ENCODE measurements at places on chromosomes 3 and 15.

DNA sequence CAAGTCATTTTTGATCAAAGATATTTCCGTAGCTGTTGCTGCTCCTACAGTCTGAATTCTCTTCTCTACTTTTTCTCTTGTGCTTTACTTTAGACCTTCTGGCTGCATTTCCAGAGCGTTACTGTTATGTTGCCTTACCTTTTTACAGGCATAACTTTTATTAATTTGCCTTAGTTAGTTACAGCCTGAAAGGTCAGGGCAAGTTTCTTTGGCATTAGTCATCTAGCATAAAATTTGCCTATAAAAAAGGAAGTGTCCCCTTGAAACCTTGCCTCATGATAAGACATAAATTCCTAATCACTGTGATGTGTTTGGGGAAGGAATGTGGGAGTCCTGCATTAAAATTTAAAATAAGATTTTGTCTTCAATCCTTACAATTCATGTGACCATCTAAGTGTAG is 618.5 kb downstream of the NR2F2 start:
- DNase-seq, result no peak

DNA sequence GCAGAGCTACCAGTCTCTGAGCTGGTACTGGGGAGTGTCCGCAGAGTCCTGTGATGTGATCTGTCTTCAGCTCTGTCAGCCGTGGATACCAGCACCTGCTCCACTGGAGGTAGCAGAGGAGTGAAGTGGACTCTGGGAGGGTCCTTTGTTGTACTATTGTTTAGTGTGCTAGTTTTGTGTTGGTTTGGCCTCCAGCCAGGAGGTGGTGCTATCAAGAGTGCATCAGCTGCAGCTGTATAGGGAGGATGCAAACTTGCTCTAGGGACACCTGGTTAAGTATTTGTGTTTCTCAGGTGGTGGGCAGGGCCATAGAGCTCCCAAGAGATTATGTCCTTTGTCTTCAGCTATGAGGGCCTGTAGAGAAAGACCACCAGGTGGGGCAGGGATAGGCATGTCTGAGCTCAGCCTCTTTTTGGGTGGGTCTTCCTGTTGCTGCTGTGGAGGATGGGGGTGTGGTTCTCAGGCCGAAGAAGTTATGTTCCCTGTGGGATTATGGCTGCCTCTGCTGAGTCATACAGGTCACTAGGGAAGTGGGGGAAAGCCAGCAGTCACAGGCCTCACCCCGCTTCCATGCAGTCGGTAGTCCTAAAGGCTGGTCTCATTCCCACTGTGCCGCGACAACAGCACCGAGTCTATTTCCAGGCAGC is 443.2 kb upstream of the TBL1XR1 start:
- DNase-seq, result no peak

GRCh38 chr3:184908859-184909258 is 96.9 kb downstream of the VPS8 start:
- DNase-seq, result no peak

- no peak for DNase-seq
Measured at GRCh38 chr3:193499136-193499770, 55.4 kb downstream of the ATP13A4 start.

GRCh38 chr3:5427021-5427420 is 239.5 kb downstream of the EDEM1 start:
- DNase-seq, result no peak

GRCh38 chr3:107241217-107241616 is 136.0 kb upstream of the CCDC54 start:
- peak; percentile 29 for DNase-seq

- no peak for DNase-seq
Measured at GRCh38 chr3:38616658-38617057, 32.8 kb downstream of the SCN5A start.

DNA sequence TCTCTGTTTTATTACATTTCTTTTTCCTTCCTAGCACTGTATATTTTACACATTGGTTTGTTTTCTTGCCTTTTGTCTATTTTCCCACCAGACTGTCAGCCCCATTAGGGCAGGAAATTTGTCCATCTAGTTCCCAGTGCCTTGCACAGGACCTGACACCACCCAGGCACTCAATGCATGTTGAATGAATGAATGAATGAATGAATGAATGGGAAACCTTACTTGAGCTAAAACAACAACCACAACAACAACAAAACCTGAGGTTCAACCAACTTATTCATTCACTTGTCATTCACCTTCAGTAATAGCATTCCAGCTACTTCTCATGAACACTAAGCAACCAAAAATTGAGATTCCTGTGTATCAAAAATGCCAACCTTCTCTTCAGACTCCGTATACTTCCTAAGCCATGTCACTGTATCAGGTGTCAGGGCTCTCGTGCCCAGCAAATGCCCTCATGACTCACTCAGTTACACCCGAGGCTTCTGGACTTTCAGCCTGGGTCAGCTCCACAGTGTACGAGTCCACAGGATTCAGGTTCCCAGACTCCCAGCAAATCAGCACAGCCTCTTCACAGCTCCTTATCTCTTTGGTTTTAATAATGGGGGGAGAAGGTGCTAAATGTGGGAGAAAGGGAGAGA is 37.3 kb downstream of the FSD2 start:
- DNase-seq, result no peak

- no peak for DNase-seq
Measured at GRCh38 chr15:92636908-92637481, 18.6 kb downstream of the FAM174B start.

GRCh38 chr3:70716832-70717231 is 404.4 kb upstream of the MDFIC2 start:
- no peak for DNase-seq

GRCh38 chr3:136992115-136992514 is 34.3 kb downstream of the IL20RB start:
- DNase-seq, result no peak

GRCh38 chr3:71300951-71301393 is 282.6 kb downstream of the FOXP1 start:
- DNase-seq, result no peak

DNA sequence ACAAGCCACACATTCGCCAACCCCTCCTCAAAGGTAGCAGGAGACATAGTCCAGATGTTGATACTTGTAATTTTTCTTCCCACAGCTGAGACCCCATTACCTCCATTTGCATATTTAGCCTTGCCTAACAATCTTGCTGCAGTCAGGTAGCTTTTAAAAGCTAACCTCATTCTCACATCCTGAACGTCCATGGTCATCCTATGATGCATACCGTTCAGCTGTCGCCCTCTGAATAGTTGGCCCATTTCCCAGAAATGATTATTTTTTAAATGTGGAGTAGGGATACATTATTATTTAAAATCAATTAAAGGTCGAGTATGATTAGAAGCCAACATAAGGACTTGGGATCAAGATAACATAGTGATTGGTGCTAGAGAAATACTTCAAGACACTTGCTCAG is 165.0 kb downstream of the MEX3B start:
- no peak for DNase-seq

DNA sequence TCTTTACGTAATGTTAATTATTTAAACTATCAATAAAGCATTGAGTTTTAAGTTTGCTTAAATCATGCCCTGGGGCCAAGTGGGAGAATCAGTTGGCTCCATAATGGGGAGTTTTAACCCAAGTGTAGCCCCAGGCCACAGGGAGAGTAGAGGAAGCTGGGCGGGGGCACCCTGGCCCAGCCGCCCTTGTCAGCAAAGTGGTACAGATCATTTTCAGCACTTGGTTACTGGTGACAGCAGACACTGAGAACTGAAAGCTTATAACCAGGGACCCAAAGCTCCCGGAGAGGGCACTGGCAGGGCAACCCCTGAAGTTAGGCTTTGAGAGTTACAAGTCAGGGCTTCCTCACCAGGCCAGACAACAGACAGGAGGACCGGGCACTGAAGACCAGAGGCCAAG is 90.6 kb downstream of the SEMA5B start:
- DNase-seq, result no peak

DNA sequence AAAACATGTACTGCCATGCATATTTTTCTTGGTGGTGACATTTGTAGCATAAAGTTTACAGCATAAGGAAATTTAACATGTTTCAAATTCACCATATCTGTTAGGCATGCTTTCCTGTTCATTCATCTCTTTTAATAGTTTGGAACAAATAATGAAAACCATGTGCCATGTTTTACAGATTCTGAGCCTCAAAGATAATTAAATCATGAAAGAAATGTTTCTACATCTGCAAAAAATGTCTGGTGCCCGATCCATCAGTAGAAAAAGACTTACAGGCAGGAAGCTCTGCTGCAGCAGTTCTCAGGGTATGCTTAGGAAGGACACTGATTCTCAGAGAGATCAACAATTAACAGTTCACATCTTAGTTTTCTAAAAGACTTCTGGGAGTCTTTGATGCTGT is 316.2 kb downstream of the IL5RA start:
- DNase-seq, result no peak

- no peak for DNase-seq
Measured at GRCh38 chr15:70171256-70171886, 73.7 kb upstream of the TLE3 start.

DNA sequence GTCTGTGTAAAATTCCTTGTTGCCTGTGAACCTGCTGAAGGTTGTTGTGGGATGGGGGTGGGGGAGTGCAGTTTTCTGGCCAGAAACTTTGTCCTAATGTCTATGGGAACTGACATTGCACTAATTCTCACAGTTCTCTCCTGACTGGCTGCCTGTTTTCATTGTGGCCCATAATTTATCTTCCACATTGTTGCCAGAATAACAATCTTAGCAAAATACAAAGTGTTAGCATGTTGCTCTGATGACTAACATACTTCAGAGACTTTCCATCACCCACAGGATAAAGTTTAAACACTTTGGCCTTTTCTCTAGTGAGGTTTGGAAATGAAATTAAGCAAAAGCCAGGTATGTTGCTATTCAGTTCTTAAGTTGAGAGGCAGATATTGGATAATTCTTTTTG is 81.4 kb upstream of the TBC1D5 start:
- no peak for DNase-seq

- DNase-seq, result no peak
Measured at GRCh38 chr3:155549087-155549486, 195.8 kb downstream of the PLCH1 start.

DNA sequence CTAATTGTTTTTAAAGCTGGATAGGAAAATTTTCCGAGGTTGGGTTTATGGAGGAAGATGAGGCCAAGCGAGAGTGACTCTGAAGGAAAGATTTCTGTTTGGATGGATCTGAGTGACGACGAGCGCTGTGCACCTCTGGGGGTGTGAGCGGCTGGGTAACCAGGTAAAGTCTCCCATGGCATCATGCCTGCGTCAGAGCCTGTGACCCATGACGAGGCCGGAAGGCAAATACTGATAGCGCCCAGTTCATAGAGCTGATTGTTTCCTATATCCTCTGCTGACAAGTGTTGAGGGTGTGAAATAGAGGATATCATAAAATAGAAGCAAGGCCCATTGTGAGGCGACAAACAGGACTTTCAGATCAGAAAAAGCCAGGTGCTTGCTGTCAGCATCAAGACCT is 33.7 kb upstream of the MAGEF1 start:
- no peak for DNase-seq

DNA sequence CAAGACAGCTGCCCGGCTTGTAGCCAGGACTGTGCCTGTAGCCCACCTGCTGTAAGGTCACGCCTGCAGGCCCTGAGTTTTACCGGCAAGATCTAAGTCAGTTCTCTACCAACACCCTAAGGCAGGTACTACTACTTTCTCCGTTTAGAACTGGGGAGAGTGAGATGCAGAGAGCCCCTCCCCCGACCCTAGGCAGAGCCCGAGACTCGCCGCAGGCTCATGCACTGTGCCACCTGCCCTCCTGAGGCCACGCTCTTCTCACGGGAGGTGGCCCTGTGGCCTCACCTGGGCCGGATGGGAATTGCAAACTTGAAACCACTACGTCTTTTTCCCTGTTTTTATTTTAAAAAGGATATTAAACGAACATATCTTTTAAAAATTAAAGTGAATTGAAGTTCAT is 36.9 kb upstream of the PCSK6 start:
- no peak for DNase-seq

GRCh38 chr3:70919661-70920060 is 607.2 kb upstream of the MDFIC2 start:
- DNase-seq, result no peak

DNA sequence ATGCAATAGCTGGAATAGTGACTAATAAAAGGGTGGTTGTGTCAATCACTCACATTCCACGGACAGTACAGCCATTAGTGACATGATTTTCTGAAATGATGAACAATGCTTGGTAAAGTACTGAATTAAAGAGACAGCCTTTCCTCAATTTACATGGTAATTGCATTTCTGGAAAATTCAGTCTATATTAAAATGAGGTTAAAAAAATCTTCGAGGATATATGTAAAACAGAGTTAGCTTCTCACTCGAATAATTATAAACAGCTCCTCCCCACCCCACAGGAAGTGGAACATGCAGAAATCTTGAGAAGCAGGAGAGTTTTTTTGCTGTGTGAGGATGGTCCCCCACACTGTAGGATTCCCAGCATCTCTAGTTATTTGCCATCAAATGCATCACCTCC is 42.1 kb downstream of the SLC6A11 start:
- no peak for DNase-seq

DNA sequence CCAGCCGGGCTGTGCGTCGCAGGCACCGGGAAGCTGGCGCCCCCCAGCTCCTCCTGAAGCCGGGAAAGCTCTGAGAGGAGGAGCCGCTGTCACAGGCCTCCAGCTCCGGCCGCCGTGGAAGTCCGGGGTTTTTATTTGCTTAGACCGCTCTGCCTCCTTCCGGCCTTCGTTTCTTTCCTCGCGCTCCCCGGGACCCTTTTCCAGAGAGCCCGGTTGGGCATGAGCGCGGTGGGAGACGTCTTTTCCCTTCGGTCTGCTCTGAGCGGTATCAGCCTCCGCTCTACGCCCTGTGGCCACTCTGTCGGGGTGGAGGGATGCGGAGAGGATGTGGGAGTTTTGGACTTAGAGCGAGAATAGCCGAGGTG is 559 bp downstream of the SENP5 start:
- DNase-seq, result peak; percentile 11

DNA sequence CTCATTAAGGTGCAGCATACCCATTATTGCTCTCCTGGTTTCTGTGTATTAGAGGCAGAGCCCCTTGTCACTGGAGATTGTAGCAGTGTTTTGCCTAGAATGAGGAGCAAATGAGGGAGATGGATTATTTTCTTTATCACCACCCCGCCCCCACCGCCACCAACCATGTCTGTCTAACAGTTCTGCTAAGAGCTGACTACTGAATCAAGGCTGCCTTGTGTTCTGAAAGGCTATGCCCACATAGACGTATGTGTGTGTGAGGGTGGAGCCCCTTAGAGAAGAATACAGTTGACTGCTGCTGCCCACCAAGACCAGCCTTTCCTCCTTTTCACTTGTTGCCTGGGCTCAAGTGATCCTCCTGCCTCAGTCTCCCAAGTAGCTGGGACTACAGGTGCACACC is 47.4 kb downstream of the RAD54L2 start:
- DNase-seq, result no peak

GRCh38 chr3:11155341-11156025 is 1.2 kb downstream of the HRH1 start:
- peak; percentile 48 for DNase-seq

GRCh38 chr15:78155355-78155939 is 6.3 kb downstream of the IDH3A start:
- no peak for DNase-seq

DNA sequence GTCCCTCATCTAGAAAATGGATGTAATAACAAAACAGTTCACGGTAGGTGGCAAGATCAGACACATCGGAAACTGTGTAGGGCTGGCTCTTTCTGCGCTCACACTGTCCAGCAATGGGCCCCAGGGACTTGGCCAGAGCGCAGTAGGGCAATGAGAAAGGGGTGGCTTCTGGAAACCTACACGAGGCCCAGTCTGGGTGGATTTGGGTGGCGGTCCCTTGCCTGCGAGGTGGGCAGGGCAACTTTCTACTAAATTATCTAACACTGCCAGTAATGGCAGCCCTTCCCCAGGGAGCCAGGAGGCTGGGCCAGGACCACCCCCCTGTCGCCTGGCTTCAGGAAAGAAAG is 2.1 kb upstream of the TNK2 start:
- DNase-seq, result no peak

GRCh38 chr3:8665407-8665896 is 20.9 kb upstream of the SSUH2 start:
- no peak for DNase-seq
